ENCODE measurements at places on chromosomes 5 and 9.

- DNase-seq, result no peak
Measured at GRCh38 chr5:174737330-174737729, 12.9 kb downstream of the MSX2 start.

- no peak for DNase-seq
Measured at GRCh38 chr5:9149988-9150387, 395.9 kb downstream of the SEMA5A start.

- no peak for DNase-seq
Measured at GRCh38 chr5:111772456-111773122, 15.6 kb upstream of the NREP start.

GRCh38 chr9:14238518-14238917 lies 75.4 kb downstream of the NFIB start:
- DNase-seq, result no peak

- no peak for DNase-seq
Measured at GRCh38 chr5:18159331-18159730, 525.1 kb downstream of the TAF11L14 start.

GRCh38 chr5:166427211-166427610 lies 1864.2 kb upstream of the WWC1 start:
- no peak for DNase-seq

DNA sequence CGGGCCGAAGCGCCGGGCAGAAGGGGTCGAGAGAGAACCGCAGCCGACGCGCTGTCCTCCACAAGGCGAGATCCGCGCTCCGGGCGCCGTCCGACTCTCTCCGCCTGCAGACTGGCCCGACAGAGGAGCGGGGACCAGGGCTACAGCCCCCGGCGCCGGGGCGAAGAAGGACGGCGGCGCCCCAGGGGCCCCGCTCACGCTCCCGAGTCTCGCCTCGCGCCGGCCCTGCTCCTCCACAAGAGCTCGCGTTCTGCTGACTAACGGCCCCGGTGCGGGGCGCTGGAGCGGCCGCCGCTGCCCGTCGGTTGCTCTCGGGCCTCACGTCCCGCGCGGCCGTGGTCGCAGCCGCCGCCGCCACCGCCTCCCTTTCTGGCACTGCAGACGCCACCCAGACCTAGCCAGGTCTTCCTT lies 338 bp downstream of the ABHD17B start:
- no peak for DNase-seq

- DNase-seq, result no peak
Measured at GRCh38 chr9:113570106-113570505, 106.6 kb downstream of the RGS3 start.

GRCh38 chr5:168651648-168652047 lies 72.5 kb upstream of the PANK3 start:
- DNase-seq, result no peak

GRCh38 chr5:128546658-128547281 lies 8.7 kb upstream of the FBN2 start:
- no peak for DNase-seq

DNA sequence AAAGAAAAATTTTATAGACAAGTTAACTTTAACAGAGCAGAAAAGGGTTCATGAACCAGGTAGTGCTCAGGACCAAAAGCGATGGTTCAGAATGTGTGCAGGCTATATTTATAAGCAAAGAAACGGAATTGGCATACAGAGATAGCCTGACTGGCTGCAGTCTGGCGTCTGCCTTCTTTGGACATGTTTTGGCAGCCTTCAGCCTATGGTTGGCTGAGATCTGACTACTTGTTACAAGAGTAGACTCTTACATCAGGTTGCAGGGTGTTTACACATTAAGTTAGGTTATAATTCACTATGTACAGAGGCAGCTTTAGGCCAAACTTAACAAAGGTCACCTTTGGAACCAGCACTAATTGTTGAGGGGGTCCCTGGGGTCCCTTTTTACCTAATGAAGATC lies 7.0 kb downstream of the NOP16 start:
- DNase-seq, result no peak

DNA sequence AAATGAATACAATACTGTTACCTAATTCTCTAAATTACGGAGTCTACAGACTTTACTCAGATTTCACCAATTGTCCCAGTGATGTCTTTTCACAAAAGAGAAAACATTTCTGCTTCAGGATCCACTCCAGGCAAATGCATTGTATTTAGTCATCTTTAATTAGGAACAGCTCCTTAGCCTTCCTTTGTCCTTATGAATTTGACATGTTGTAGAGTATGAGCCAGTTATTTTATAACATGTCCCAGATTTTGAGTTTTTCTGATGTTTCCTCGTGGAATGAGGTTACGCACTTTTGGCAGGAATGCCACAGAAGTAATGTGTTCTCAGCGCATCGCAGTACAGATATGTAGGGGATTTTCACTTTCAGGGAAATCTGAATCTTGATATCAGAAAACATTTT lies 10.5 kb downstream of the HABP4 start:
- DNase-seq, result no peak

GRCh38 chr5:123180676-123181393 lies 91.8 kb downstream of the PRDM6 start:
- DNase-seq, result no peak

DNA sequence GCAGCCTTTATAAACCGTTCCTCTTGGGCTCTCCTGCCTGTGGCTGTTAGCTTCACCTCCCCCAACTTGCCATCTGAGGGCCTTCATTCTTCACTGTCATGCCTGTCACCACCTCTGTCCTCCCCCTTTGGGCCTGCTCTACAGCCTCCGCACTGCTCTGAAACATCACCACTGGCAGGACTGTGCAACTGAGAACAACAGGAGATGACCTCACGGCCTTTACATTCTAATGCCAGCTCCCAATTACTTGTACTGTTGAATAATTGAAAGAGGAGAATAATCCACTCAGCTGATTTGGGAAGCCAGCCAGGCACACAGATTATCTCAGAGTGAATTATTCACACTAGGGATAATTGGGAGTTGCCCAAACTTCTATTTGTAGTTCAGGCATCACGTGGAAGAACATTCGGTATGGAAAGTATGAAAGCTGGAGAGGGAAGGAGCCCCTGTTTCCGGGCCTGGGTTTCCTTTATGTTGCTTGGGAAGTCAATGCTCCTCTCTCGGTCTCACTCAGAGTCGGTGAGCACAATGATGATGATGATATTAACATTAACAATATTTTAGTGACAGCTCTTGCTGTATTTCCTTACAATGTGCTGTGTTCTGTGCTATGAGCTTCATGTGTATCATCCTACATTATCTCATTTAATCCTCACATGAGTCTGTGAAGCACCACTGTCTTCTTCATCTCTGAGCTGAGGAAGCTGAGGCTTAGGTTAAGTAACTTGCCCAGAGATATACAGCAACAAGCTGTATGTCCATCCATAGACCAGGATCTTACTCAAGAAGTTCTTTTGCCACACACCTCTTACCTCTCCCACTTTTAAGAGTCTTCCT lies 99.3 kb upstream of the LRRTM2 start:
- DNase-seq, result no peak

DNA sequence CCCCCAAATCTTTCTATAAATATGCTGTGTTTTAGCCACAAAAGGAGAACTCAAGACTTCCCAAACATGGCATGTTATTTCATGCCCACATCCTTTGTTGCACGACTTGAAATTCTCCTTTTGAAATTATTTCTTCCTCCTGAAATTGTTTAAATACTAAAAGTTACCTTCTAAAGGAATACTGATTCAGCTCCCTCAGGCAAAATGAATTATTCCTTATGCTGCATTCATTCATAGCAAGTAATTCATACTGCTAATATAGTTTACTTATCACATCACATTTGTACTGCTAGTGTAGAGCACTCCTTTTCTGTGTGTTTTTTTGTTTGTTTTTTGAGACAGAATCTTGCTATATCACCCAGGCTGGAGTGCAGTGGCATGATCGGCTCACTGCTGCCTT lies 45.7 kb downstream of the BHMT start:
- no peak for DNase-seq

DNA sequence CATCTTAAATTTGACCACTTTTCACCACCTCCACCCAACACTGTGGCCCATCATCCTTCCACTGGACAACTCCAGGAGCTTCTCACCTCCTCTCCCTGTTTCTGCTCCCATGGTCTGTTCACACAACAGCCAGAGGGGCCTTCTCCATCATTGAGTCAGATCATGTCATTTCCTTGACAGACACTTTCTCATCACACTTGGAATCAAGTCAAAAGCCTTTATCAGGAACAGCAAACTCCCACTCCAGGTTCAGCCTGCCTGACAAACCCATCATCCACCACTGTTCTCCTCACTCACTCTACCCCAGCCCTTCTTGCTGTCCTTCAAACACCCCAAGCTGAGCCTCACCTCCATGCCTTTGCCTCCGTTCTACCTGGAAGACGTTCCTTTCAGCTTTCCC lies 78.4 kb upstream of the ADRA1B start:
- no peak for DNase-seq

DNA sequence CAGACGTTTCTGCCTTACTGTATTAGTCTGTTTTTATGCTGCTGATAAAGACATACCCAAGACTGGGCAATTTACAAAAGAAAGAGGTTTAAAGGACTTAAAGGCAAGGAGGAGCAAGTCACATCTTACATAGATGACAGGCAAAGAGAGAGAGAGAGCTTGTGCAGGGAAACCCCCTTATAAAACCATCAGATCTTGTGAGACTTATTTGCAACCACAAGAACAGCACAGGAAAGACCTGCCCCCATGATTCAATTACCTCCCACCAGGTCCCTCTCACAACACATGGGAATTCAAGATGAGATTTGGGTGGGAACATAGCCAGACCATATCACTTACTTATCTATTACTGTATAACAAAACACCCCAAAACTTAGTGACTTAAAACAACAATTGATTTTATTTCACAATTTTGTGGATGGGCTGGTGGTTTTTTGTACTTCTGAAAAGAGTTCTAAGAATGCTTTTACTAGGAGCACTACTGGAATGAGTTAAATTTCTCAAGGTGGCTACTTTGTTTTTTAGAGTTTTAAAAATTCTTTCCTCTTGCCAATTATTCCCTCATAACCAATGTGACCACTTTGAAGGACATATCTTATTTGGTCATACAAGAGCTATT lies 10.3 kb downstream of the RUSC2 start:
- DNase-seq, result no peak

DNA sequence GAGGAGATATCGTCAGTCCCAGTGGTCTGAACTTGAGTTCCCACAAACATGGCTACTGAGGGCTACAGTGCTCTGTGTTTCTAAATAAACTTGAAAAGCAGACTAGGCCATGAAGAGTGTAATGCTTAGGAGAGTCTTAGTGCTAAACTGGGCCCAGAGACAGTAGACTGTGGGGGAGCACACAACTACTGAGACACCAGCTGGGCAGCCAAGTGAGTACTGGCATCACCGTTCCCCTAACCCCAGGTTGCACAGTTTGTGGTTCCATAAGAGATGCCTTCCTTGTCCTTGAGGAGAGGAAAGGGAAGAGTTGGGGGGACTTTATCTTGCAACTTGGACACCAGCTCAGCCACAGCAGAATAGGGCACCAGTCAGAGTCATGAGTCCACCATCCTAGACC lies 172.1 kb upstream of the DMRTA1 start:
- no peak for DNase-seq

DNA sequence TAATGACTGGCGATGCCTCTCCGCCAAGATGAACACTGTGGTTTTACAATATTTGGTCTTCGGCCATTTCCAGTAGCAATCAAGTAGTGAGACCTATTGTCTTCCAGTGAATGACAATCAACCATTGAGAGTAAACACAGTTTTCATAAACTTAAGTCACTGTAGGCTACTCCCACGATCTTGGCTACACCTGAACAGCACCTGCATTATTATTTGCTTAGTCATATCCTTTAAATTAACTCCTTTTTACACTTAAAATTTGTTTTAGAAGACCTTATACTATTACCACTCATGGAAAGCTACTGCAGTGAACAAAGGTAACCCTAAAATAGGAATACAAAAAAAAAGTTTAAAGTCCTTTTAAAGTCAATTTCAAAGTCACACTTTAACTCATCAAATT lies 58.2 kb downstream of the ZNF354C start:
- no peak for DNase-seq

DNA sequence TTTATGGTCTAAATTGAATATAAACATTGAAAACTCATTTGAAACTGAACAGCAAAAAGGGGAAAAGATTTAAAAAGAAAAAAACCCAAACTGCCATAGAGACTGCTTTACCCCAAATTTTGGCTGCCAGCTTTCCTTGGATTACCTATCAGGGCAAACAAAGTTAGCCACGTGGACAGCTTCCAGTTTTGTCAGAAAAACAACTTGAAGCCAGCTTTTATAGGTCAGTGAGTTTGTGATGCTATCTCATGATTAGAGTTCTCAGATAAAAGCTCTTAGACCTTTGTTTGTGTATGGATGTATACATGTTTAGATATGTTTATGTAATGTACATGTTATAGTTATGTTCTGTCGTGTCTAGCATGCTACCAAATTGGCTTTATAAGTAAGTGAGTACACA lies 16.1 kb downstream of the FBP2 start:
- no peak for DNase-seq

DNA sequence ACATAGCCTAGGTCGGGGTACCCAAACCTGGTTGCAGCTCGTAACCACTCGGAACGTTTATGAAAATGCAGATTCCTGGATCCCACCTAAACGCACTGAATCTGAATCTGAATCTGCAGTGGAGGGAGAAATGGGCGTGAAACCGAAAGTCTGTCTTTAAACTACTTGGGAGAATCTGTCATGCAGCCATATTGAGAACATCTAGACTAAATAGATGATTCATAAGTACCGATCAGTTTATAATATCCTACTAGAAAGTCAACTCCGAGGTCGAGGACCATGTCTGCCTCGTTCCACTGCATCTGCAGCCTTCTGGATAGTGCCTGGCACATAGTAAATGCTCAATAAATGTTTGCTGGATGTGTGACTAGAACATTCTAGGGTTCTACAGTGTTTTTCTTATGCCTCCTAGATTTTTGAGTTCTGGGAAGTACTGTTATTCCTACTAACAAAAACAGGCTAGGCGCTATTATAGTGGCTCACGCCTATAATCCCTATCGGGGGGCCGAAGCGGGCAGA lies 632 bp downstream of the COQ4 start:
- no peak for DNase-seq

- no peak for DNase-seq
Measured at GRCh38 chr5:32928761-32929160, 217.6 kb downstream of the NPR3 start.
